ENCODE measurements at places on chromosomes 7 and 10. TPM values are rescaled to one million over a fixed set of nuclear protein-coding genes. Genes with fewer than 3 reads are reported as not detected.

DNA sequence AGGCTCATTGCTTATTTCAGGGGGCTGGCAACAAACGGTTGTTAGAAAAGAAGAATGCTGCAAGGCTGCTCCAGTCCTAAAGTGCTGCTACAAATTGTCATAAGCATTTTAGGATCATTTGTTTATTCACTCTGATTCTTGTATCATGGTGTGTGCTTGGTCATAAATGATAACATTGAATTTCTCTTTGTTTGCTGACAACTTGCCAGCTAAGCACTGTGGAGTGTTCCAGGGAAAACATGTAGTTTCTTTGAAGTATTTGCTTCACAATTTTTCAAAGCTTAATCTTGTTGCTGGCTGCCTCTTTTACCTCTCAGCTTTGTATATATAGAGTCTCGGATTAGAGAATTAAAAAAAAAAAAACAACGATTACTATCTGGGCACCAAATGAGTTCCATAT lies 263.0 kb downstream of the PHF14 start:
- no peak for DNase-seq

DNA sequence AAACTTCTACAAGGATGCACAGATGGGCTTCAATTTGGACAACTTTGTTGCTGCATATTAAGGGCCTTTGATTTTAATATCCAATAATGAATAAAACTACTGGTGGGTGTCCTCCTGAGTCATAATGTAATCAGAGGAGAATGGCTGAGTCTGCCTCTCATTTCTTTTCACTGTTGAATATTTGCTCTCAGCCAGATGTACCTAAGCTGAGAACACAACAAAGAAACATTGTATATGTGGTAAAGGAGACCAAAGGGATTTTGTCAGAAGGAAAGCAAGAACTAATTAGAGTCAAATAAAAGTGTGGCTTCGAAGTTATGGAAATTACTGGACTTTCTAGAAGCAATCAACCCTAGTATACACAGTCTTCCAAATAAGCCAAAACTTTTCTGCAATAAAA lies 131.0 kb upstream of the BET1 start:
- DNase-seq: peak; percentile 51

DNA sequence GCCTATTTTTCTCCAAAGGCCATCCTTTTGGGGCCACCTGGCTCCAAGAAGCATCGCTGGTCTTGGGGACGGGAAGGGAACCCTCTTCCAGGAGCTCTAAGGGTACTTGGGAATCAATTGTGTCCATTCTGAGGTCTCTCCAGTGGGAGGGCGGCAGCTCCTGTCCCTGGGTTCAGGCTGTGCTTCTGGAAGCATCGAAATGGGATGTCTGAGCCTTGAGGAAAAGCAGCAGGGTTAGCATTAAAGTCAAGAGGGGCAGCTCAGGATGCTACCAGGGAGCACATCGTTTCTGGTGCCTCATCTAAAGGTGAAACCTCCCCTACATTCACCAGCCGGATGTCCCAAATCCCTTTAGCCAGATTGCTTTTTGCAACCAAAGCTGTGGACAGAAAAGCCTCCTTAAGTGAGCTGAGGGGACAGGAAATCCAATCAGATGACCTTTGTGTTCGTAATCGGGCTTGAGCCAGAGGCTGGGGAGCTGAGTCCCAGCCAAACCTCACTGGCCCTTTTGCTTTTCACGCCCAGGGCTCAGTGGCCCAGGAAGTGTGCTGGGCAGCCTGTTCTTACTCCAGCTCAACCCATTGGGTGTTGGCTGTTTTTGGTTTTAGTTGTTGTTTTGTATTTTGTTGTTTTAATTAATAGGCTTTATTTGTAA lies 88.8 kb upstream of the ANLN start:
- DNase-seq: no peak

DNA sequence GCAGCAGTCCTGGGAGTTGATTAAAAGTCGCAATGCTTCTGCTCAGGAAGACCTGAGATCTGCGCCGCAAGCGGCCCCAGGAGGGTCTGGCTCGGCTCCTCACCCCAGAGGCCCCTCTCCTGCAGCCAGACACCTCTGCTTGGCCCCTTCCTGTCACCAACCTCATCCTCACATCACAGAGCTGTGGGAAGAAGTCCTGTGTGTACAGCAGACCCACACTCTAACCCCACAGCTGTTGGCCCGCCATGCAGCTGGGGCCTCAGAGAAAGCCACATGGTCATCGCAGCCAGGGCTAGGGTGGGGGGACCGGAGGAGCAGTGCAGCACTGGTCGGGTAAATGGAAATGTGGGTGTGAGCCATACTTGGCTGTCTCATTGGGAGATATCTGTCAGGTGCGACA lies 97.7 kb downstream of the RGS10 start:
- no peak for DNase-seq

- DNase-seq: peak; percentile 50
Measured at GRCh38 chr7:38699471-38699870, 68.3 kb upstream of the AMPH start.

DNA sequence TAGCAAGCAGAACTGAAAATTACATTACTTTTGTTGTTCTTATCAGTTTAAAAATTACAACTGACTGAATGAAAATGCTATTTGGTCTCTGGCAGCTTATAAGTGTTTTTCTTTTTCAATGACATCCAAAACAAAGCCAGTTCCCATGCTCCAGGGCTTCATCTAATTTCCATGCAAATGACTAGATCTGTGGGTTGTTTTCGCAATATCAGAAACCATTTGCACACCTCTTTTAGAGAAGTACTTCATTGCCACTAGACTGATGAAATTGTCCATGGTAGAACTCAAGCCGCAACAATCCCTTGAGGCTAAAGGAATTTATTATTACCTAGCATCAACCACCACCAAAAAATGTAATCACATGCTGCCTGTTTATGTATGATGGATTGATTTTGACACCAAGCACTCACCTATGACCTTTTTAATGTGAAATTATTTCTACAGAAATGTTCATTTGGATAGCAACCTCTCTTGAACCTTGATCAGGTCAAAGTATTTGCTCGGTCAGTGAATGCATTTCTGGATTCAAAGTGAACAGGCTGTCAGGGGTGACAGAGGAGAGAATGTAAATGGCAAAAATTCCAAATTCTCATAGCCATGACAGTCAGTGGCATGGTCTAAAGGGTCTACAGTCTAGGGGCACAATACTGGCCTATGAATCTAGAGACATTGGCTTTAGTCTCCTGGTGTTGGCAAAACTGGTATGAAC lies 769.3 kb downstream of the SORCS1 start:
- no peak for DNase-seq

GRCh38 chr7:119177863-119178262 lies 953.4 kb downstream of the ANKRD7 start:
- DNase-seq: no peak

GRCh38 chr7:7957513-7957912 lies 11.1 kb upstream of the GLCCI1 start:
- DNase-seq: peak; percentile 34

DNA sequence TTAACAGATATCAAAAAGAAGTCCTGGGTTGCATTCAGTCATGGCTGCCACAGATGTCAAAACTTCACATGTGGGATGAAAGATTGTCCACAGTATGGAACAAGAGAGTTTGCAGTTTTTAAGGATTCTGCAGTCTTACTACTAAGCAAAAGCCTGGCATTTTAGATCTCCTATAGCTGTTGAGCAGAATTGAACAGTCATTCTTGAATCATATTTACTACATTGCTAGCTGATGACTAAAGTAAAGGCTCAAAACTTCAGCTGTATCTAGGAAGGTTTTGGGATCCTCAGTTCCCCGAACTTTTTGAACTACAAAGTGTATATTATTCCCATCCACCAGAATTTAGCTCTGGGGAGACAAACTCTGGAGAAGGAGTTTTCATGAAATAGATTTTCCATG lies 31.0 kb downstream of the BET1 start:
- DNase-seq: peak; percentile 70

GRCh38 chr10:125824736-125825135 lies 1.4 kb downstream of the BCCIP start:
- peak; percentile 61 for DNase-seq

DNA sequence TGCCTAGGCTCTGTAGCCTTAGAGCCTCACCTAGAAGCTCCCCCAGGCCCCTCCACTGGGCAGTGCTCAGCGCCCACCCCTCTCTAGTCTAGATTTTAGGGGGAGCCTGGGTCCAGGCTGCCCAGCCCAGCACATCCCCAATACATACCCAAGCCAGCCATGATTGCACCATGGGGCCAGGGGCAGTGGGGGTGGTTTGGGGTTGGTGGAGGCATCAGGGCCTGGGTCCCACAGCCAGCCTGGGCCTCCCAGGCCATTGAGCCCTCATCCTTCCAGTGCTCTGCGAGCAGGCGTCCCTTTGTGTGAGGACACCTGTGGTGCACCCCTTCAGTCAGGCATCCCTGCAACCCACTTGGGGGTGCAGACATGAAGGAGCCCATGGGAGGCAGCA lies 76.9 kb upstream of the RET start:
- no peak for DNase-seq

GRCh38 chr10:124336186-124336585 lies 82.5 kb downstream of the OAT start:
- no peak for DNase-seq

DNA sequence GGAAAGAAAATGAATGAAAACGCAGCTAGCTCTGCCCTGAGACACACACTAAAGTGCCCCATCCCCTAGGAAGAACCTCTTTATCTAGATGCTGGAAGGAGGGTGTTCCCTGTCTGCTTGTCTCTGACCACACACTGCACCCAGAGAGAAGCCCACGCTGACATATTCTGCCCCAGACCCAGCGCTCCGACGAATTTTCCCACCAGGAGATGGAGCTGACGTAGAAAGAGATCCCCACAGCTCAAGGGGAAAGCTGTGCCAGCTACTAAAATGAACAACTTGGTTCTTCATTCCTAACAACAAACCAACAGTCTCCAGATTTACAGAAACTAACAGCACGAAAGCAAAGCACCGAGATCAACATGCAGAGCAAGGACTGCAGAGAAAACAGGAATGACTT lies 73.3 kb downstream of the KIAA1549 start:
- no peak for DNase-seq

DNA sequence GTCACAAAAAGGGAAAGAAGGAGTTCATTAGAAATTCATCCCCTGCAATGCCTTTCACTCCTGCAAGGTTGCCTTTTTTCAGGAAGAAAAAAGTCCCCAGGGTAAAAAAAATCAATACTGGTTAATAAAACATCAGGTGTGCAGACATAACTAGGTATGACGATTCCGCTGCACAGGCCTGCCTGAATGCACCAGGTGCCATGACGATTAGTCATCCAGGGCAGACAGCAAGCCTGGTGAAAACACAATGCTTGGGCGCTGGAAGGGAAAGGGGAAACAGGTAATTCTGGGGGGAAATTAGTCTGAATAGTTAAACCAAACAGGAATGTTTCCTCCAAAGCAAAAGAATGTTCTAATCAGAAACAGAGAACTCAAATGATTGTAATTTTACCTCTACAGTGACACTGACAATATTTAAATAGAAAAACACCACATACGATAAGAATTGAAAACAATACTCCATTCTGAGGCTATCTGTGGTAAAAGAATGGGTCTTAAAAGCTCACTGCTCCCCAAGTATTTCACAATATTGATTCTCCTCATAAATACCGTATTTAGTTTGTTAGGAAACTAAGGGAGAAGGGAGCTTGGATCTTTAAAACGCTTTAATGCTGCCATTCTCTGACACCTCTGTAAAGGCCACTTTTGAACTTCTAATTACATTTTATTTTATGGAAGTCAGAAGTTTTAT lies 45.2 kb downstream of the VPS41 start:
- no peak for DNase-seq

GRCh38 chr7:33794419-33794818 lies 110.9 kb upstream of the BMPER start:
- DNase-seq: no peak

DNA sequence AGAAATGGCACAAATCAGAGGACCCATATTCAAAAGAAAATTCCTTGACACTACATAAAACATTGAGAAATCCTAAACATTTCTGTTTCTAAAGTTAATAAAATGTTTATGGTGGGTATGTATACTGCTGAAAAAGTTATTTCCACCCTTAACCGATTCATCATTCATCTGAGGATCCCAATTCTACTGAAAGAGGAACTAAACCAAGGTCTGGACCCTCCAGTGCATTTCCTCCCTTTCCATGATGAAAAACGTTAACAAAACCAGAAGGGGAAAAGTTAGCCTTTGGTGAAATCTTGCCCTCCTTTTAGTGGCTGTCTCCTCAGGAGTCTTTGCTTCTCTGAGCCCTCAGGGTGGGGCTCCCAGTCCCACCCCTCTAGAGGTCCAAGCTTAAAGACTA lies 144.5 kb upstream of the ASAH2 start:
- no peak for DNase-seq

DNA sequence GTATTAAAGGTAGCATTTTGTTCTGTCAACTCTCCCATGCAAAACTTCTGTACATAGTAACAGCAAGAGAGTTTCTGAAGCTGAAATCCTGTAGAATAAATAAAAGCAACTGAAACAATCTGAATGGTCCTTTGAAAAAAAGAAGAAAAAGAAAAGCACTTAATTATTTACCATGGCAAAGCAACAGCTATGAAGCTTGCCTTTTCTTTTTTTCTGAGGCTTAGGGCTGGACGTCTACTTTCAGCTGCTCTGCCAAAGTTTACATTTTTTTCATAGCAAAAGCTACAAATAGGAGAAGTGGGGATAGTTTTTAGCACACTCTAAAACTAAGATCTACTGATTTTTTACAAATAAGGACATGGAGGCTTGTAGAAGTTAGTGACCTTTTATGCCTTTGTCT lies 31.3 kb upstream of the CD36 start:
- peak; percentile 29 for DNase-seq

DNA sequence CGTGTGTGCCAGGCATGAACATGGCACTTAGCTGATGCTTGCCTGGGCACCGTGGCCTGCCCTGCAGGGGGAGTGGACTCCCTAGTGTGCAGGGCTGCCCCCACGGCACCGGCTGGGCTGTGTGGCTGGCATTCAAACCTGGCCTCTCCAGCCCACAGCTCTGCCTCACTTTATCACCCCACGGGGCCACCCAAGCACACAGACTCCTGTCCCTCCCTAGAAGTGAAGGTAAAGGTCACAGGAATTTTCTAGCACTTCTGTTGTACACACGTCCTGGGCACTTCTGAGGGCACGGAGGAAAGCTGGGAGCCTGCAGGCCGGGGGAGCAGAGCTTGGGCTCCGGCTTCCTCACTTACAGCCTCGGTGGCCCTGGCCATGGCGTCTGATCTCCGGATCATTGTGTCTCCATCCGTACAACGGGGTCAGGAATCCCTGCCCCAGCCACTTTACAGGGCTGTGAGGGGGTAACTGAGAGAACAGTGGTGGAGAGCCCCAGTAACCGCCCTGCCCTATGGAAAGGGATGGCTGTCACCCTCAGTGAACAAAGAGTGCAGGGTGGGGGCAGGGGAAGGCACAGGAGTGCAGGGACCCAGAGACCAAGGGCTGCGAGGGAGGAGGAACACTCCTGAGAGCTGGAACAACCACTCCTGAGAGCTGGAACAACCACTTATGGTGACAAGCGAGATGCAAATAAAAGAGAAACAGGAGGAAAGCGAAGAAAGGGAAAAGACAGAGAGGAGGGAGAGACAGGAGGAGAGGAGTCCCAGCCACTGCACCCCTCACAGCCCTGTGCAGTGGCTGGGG lies 3.9 kb upstream of the PYROXD2 start:
- no peak for DNase-seq

TRPV6 gene
- not detected for total RNA-seq

TRA2A gene
- total RNA-seq: 36.4 TPM

NAMPT gene
- 45.3 TPM for total RNA-seq

TAC1 gene
- total RNA-seq: not detected

GIGYF1 gene
- total RNA-seq: 3.3 TPM

TMEM72 gene
- total RNA-seq: not detected
